ENCODE measurements at places on chromosomes 4 and X.

- no peak for DNase-seq
Observed at GRCh38 chr4:183253451-183253850, 66.6 kb downstream of the CLDN22 start.

DNA sequence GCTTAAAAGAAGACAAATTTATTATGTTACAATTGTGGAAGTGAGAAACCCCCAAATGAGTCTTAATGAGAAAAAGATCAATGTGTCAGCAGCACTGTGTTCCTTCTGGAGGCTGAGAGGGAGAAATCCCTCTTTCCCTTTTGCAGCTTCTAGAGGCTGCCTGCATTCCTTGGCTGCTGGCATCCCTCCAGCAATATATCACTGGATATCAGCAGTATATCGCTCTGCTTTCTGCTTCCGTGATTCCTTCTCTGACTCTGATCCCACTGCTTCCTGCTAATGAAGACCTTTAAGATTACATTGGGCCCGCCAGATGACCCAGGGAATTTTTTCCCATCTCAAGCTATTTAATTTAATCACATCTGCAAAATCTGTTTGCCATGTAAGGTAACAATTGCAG is 1008.0 kb downstream of the RAPGEF2 start:
- no peak for DNase-seq

DNA sequence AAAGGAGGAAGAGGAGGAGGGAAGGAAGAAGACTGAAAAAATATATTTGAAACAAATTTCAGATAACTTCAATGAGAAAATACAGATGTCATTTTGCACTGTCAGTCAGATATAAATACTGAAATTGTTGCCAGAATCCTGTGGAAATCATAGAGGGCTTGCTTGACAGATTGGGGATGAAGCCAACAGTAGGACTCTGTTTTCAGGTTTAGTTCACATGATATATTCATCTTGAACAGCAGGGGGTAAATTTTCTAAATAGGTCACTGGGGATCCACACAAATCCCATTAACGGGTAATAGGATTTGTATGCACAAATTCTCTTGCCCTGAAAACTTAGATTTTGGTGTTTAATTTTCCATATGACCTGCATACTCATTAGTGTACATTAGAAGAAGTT is 103.3 kb upstream of the PCDH18 start:
- DNase-seq = no peak

- peak; percentile 55 for DNase-seq
Observed at GRCh38 chr4:185086053-185086452, 57.0 kb upstream of the SLC25A4 start.

DNA sequence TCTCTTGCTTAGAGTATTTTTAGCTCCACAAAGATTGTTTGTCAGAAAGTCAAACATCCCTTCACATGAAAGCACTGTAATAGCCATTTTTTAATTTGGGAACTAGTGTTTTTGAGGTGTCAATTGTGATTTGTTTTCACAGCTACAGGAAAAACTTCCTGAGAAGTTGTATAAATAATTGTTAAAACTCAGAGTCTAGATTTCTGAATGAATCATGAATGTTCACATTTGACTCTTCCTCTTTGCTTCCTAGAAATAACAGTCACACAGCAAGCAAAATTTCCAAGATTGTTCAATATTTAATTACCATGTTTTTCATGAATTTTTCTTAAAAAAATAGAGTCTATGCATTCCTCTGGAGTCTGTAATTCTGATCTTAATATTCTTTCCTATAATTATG is 156.9 kb upstream of the SLC7A11 start:
- DNase-seq = no peak

DNA sequence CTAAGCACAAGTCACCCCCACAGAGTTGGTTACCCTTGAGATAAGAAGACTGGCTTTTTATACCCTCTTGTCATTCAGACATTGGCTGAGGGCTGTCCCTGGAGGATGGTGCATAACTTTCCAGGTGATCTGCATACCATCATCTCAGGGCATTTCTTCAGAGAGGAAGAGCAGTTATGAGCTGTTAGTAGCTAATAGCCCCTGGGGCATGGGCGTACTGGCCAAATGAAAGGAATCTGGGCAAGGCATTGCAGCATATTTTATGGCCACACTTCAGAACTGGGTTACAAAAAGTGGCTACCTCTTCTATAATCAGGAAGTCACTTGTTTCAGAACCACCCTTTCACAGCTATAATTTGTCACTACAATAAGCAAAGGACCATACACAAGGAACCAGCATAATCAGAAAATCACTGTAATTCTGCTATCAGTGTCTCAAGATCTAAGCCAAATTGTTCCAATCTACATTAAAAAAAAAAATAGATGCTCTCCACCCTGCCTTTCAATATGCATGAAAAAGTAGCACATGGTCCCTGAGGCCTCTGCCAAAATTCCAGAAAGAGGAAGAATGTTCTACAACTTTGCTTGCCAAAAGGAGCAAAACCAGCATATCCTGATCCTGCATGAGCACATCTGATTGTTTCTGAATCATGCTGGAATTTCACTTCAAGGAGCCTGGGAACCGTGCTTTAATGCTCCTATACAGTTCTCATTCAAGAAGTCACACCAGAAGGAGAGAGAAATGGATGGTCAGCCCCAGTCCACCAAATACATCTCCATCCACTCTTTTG is 92.0 kb downstream of the TMEM144 start:
- peak; percentile 84 for DNase-seq

GRCh38 chrX:130543603-130544325 is 142.0 kb downstream of the RBMX2 start:
- DNase-seq = no peak

- no peak for DNase-seq
Observed at GRCh38 chr4:99593781-99594641, 19.4 kb downstream of the MTTP start.

DNA sequence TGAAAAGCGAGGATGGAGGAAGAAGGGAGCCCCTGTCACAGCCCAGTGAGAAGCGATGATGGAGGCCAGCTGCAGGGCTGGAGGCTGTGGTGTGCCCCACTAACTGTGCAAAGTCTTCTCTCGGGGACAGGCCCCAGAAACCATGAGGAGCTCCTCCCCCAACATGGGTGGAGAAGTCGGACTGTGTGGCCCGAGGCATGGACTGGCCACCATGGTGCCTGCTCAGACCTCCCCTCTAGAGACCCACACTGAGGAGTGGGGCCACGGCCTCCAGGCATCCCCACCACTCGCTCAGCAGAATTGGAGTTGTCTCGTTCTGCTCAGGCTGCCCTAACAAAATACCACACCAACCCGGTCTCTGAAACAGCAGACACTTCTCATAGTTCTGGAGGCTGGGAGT is 12.2 kb upstream of the PDE6B start:
- DNase-seq = no peak

DNA sequence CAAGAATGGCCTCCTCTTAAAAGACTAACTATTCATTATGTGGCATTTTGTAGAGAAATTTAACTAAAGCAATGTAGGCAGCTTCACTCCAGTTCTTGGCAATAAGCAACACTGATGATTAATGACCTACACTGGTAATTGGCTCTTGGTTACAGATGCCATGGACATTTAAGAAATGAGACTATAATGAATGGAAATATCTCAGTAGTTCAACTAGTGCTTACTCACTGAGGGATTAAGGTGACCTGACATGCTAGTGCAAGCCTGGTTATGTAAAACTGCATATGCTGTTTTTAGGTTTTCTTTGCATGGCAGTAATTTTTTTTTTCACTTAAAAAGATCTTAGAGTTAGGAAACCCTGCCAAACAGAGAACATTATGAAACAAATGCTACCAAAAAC is 152.7 kb upstream of the AADAT start:
- DNase-seq = no peak

DNA sequence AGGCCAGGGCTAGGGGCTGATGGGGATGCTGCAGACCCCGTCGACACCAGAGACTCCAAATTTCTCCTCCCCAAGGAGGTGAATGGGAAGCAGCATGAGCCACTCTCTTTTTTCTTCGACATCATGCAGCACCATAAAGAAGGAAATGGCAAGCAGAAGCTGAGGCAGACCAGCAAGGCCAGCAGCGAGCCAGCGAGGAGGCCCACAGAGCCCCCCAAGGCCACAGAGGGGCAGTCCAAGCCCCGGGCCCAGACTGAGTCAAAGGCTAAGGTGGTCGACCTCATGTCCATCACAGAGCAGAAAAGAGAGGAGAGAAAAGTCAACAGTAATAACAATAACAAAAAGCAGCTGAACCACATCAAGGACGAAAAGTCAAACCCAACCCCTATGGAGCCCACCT is 56.1 kb downstream of the TNIP2 start:
- DNase-seq = no peak

- DNase-seq = no peak
Observed at GRCh38 chr4:139054791-139055505, 39.4 kb downstream of the NOCT start.

DNA sequence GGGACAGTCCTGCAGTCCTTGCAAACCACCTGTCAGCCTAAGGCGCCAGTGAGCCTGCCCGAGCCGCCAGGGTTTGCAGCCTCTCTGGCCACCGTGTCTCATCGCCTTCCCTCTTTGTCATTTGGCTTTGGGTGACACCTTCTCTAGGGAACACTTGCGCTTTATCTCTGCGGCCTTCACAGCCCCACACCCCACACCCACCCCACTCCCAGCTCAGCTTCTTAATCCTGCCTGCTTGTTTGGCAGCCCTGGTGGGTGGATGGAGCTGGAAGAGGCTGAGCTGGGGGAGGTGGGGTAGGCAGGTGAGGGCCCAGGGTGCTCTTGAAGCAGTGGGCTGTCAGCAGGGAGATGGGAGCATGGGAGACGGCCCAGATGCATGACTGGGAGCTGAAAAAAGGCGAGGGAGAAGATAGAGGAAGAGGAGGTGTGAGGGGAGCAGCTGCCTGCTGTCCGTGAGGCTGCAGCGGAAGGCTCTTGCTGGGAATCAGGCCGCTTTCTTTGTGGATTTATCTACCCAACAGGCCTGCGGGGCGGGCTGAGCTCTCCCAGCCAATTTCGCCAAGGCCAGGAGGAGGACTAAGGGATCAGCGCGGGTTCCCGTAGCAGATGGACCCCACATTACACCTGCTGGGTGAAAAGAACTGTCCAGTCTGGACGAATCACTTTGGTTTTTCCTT is 97.5 kb upstream of the STOX2 start:
- DNase-seq = no peak

GRCh38 chrX:33001107-33001506 is 210.2 kb downstream of the DMD start:
- no peak for DNase-seq
